ENCODE measurements at places on chromosomes 6 and 20. TPM values are rescaled to one million over a fixed set of nuclear protein-coding genes. Genes with fewer than 3 reads are reported as not detected.
A peak's percentile ranks its signal among the peaks of the same experiment; 100 is the strongest.

The KCNS1 gene
- total RNA-seq = not detected

DNA sequence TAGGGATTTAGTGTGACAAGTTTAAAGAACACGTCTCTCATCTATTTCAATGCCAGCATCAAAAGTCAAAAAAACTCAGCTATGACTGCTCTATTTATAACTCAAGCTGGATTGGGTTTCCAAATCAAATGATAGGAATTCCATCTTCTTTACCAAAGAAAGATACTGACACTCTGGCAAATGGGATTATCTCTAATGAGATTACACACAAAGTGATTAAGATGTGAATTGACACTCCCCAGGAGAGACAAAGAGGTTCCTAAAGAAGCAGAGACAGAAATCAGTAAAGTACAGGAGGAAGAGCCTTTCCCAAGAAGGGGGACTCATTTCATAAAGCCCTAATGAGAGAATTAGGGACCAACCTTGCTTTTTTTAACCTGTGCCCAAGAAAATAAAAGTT, 92.1 kb downstream of the ID4 start:
- DNase-seq = no peak

- no peak for DNase-seq
These were observed 95.6 kb downstream of the SYCP2 start for GRCh38 chr20:59837623-59838394.

The AKAP12 gene
- 8.0 TPM for total RNA-seq

DNA sequence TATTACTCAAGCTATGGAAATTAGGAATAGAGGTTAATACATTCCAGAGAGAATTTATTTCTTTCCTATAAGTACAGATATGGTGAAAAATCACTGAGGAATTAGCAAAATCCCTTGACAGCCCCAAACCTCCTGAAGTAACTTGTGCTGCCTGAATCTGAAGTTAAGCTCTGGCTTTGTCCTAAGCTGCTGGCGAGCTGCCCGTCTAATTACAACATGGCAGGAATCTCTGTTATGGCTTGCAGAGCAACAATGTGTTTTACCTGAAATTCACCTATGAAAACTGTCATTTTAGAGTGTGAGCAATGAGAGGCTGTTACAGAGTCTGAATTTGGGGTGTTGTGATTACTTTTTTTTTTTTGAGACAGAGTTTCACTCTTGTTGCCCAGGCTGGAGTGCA, 22.5 kb upstream of the IYD start:
- no peak for DNase-seq

DNA sequence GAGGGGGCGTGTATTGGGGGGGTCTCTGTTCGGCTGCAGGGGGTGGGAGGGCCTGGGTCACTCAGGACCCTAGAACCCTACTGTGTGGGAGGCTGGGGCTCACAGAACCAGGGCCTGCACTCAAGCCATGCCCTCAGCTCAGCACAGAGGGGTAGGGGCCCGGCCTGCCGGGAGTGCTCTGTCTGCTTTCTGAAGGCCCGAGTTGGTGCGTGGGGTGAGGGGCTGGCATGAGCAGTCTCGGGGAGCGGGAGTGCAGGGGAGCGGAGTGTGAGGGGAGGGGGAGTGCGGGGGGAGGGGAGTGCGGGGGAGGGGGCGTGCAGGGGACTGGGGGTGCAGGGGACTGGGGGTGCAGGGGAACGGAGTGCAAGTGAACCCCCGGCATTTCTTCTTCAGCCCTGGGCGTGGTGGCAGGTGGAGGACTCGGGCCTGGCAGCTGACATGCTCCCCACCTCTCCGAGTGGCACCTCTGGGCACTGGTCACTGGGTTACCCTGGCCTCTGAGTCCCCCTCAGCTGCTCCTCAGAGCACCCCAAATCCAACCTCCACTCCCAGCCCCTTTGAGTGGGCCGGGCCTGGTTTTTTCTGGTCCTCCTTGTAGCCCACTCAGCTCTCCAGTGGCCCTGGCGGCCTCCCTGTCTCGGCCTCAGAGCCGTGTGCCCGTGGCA, 1.0 kb downstream of the COL20A1 start:
- no peak for DNase-seq

DNA sequence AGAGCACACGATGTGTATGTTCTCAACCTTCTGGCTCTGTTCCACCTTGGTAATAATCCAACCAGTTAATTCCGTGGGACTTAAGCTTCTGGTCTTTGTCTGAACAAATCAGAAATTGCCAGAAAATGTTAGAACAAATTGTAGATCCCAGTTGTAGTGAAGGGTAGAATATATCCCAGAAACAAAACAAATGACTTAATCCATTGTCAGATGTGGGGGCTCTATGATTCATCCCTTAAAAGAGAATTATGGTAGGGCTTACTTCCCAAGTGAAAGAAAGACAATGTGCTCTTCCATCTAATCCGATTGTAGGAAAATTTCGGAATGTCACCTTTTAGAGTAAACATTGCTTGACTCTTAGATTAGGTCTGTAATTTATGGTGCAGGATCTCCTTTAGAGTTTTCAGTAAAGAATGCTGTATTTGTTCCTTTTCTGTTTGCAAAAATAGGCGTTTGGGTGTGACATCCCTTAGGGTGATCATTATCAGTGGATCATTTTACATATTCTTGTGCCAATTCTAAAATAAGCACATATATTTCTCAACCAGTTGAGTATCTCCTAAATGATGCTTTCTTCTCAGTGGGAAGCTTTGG, 234.5 kb upstream of the ZNF217 start:
- DNase-seq = peak; percentile 97

- DNase-seq = no peak
These were observed 152.5 kb downstream of the SLC22A3 start for GRCh38 chr6:160500639-160501038.

Measured in myocyte (in vitro differentiated cells).